ENCODE measurements at places on chromosomes 3 and 15. TPM values are rescaled to one million over a fixed set of nuclear protein-coding genes. Genes with fewer than 3 reads are reported as not detected.

FOXB1 gene
- not detected for total RNA-seq

CORO2B gene
- total RNA-seq = 79.4 TPM

ISL2 gene
- total RNA-seq = not detected

IL20RB gene
- total RNA-seq = 0.94 TPM

RTP2 gene
- total RNA-seq = not detected

SNTN gene
- not detected for total RNA-seq

BLM gene
- total RNA-seq = 2.3 TPM

GJD2 gene
- not detected for total RNA-seq

ACAN gene
- total RNA-seq = 171 TPM

ITIH1 gene
- total RNA-seq = not detected

LEKR1 gene
- 0.59 TPM for total RNA-seq

TICRR gene
- 2.4 TPM for total RNA-seq

RNU5B-1 gene
- total RNA-seq = not detected

SCAANT1 gene
- total RNA-seq = not detected

ELP6 gene
- 28.8 TPM for total RNA-seq

ARHGEF26 gene
- 3.5 TPM for total RNA-seq

HRG gene
- not detected for total RNA-seq

SCN11A gene
- total RNA-seq = not detected

TM4SF18 gene
- not detected for total RNA-seq

C3orf70 gene
- total RNA-seq = 10.2 TPM

SLC25A36 gene
- total RNA-seq = 58.6 TPM

CSTA gene
- total RNA-seq = not detected

CKMT1B gene
- total RNA-seq = not detected

MYO5C gene
- 1.4 TPM for total RNA-seq

CNTN6 gene
- total RNA-seq = 8.3 TPM

SCN5A gene
- total RNA-seq = 0.21 TPM

COL6A6 gene
- total RNA-seq = not detected

PCSK6 gene
- 0.40 TPM for total RNA-seq

WDR72 gene
- not detected for total RNA-seq

IL17RB gene
- total RNA-seq = 0.22 TPM

ACKR4 gene
- 0.22 TPM for total RNA-seq

SPG21 gene
- total RNA-seq = 80.5 TPM

BCL2A1 gene
- total RNA-seq = not detected

TMEM207 gene
- not detected for total RNA-seq

PROS1 gene
- 25.6 TPM for total RNA-seq

TMOD2 gene
- total RNA-seq = 5.7 TPM

PLSCR5 gene
- not detected for total RNA-seq

TUSC2 gene
- 17.0 TPM for total RNA-seq

GABRB3 gene
- total RNA-seq = 8.2 TPM

C15orf40 gene
- 14.9 TPM for total RNA-seq

CHRNB4 gene
- total RNA-seq = not detected

GLCE gene
- total RNA-seq = 19.0 TPM

STRC gene
- total RNA-seq = 0.87 TPM

PLIN1 gene
- 0.44 TPM for total RNA-seq

THRB gene
- total RNA-seq = 3.1 TPM

C3orf49 gene
- not detected for total RNA-seq

SLC27A2 gene
- not detected for total RNA-seq
